ENCODE measurements at places on chromosomes 11 and 22.

- DNase-seq: no peak
These were observed 36.2 kb downstream of the THOC5 start for GRCh38 chr22:29517215-29517908.

DNA sequence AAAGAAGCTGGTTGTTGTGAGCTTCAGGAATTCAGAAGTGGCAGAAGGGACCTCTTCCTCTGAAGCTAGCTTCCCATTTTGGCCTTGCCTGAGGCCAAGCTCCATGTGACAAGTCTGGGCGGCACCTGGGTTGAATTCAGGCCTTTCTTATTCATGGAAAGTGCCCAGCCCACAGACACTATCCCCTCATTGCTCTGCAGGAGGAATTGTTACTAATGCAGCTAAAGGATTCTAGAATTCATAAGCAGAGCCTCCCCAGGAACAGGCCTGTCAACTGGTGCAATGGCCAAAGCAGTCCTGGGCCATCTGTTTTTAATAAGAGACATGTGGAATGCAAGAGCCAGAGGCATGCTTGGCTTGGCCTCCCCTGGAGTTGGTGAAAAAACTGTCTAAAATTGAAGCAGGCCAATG, 71.4 kb downstream of the SLC1A2 start:
- peak; percentile 93 for DNase-seq

- DNase-seq: no peak
These were observed 892.6 kb downstream of the TBC1D22A start for GRCh38 chr22:47654922-47655491.

- DNase-seq: peak; percentile 98
These were observed 1.4 kb upstream of the NEAT1 start for GRCh38 chr11:65420979-65421793.

- DNase-seq: peak; percentile 35
These were observed 46.6 kb upstream of the TCF20 start for GRCh38 chr22:42317008-42317407.

- no peak for DNase-seq
These were observed 789 bp downstream of the SPECC1L start for GRCh38 chr22:24271386-24271854.

- peak; percentile 80 for DNase-seq
These were observed 9.7 kb upstream of the MALAT1 start for GRCh38 chr11:65489035-65489705.

GRCh38 chr22:24185001-24185500, 3.8 kb downstream of the SUSD2 start:
- DNase-seq: no peak

- DNase-seq: peak; percentile 24
These were observed 9.0 kb upstream of the AGBL2 start for GRCh38 chr11:47724041-47724729.

GRCh38 chr22:35337932-35338331, 38.2 kb downstream of the TOM1 start:
- DNase-seq: no peak

DNA sequence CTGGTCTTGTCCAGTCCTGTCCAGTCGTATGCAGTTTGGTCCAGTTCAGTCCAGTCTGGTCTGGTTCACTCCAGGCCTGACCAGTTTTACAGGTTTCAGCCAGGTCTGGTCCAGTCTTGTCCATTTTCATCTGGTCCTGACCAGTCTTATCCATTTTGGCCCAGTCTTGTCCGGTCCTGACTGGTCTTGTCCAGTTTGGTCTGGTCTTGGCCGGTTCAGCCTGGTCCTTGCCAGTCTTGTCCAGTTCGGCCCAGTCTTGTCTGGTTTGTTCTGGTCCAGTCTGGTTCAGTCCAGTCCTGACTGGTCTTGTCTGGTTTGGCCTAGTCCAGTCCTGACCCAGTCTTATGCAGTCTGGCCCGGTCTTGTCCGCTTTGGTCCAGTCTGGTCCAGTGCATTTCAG, 380.2 kb downstream of the OR4C45 start:
- no peak for DNase-seq

- DNase-seq: no peak
These were observed 2.0 kb upstream of the UEVLD start for GRCh38 chr11:18590571-18590970.

GRCh38 chr11:74470526-74470925, 3.2 kb upstream of the KCNE3 start:
- DNase-seq: no peak

GRCh38 chr22:34427436-34427835, 507.2 kb upstream of the LARGE1 start:
- DNase-seq: no peak

DNA sequence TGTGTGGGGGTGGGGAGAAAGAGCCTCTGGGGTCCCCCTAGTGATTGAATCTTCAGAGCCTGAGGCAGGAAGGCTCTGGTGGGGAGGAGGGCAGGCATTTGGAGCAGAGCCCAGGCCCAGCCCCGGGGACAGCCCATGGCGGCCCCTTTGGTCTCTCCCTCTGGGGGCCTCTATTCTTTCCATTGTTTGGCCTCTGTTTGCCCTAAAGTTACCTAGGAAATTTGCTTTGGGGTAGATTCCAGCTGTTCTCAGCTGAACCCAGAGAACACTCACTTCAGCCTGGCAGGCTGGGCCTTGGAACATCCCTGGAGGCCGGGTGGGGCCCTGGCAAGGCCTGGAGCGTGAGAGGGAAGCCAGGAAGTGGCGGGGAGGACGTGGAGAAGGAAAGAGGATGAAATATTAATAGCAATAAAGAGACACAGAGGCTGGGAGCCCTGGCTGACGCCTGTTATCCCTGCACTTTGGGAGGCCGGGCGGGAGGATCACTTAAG, 22.9 kb upstream of the A4GALT start:
- DNase-seq: peak; percentile 85

DNA sequence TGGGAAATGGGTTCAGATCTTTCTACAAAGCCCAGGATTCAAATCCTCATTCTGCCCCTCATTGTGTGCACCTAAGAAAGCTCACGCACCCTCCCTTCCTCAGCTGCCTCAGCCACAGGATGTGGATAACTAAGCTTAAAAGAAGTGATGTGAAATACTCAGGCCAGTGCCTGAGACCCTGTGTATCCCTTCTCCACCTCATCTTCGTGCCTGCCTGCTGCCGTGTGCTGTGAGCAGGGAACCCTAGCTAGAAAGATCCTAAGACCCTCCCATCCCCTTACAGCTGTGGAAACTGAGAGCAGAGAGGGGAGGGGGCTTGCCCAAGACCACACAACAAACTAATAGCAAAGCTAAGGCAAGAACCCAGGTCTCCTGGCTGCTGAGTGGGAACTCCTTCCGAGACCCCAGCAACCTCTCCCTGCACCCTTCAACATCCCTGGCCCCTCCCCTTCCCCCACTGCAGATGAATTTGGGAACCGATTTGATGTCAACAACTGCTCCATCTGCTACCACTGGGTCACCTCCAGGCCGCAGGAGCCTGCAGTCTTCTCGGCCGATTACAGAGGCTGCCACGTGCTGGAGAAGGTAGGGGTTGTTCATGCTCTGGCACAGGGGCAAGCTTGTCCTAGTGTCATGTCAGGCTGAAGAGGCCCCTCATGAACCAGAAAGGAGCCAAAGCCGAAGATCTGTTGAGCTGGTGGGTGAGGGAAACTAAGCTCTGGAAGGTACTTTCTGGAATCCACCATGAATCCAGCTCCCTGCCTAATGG, 1.5 kb downstream of the ZP1 start:
- no peak for DNase-seq

DNA sequence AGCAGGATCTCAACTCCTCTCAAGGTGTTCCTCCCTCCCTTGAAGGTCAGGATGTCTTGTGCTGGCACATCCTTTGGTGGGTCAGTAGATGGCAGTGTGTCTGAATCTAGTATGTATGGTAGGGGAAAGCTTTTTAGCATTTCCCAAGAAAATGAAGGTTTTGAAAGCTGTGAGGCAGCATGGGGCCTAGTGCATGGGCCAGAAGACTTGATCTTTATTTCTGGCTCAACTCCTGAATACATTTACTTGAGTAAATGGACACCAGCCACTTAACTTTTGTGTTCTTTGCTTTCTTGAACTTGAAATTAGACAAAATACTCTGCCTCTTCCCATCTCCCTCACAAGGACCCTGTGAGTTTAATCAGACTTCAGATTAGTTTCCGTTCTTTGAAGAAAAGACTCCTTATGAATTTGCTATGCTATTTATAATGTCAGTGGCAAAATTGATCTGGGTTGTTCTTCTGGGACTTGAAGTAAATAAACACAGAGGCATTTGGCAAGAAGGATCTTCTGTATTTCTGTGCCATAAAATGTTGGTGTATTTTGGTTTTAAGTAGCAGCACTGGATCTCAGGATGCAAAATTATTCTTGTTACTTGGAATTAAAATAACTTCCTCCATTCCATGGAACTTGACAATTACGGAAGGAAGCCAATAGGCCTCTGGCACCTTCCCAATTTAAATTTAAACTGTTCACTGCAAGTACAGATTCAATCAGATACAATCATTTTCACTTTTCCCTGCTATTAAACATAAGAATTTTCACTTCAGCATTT, 288.8 kb downstream of the CASP12 start:
- peak; percentile 57 for DNase-seq

GRCh38 chr11:127182586-127183203, 182.1 kb upstream of the KIRREL3 start:
- DNase-seq: no peak

DNA sequence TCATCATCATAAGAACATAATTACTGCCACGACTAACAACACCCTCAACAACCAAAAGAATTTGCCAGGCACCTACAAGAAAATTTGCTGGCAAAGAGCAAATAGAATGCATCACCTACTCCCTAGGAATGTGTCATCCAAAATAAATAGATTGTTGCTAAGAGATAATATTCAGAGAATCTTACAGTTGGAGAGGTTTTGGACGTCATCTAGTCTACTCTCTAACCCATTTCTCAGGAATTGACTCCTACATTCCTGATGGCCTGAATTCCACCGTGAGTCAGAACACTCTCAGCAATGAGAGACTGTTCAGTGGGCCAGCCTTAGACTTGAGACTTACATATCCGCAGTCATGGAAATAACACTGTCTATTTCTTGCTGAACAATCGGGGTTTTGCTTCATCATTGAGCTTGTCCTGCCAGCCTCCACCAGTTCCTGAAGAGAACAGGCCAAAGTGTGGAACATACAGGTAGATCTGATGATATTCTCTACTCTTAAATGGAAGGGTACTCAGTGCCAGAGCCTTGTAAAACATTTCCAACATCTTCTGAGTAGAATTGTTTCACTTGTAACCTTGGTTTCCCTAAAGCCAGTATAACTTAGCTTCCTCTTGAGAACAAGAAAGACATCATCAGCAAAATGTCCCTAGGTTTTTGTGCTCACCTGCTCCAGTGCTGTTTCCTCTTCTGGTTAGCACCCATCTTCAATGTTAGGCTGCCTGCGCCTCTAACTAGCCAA, 8.3 kb downstream of the KIRREL3 start:
- DNase-seq: peak; percentile 99

Data from fibroblast of skin of right quadriceps (primary cell).